ENCODE measurements at places on chromosomes 3 and 15.

DNA sequence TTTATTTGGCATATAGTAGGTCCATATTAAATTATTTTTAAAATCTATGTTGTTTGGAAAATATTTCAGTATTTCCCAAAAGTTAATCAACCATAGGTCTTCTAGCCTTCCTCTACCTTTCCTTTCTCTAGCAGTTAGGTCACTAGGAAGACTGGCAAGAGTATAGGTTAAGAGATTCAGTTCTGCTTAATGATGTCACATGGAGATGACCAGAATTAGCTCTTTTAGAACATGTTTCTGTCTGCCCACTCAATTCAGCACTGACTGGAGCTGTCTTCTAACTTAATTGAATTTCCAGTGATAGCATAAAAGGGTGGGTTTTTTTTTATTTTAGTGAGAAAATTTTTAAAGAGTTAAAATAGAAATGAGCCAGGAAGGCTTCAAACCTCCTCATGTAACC, 23.8 kb upstream of the ZBED2 start:
- no peak for ATAC-seq

DNA sequence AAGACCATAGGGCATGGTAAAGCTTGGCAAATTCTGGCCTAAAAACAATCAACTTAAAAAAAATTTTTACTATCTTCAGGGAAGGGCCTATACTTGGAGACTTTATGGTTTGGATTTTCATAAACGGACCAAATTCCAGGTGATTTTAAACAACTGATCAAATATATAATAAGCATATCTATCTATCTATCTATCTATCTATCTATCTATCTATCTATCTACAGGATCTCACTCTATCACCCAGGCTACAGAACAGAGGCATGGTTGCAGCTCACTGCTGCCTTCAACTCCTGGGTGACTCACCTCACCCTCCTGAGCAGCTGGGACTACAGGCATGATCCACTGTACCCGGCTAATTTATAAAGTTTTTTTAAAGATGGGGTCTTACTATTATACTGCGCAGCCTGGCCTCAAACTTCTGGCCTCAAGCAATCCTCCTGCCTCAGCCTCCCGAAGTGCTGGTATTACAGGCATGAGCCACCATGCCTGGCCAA, 6.7 kb downstream of the SPPL2A start:
- no peak for ATAC-seq

- ATAC-seq: peak; percentile 95
Observed at GRCh38 chr3:149129326-149130205, at the start of gene HPS3. TSS of gene HPS3 (plus strand) at chr3:149129638. CDS start at chr3:149129724, 86 bp downstream.

GRCh38 chr3:64214381-64215018, 10.8 kb downstream of the PRICKLE2 start:
- ATAC-seq: no peak

- no peak for ATAC-seq
Observed at GRCh38 chr3:127606981-127607595, 8.9 kb downstream of the MCM2 start.

DNA sequence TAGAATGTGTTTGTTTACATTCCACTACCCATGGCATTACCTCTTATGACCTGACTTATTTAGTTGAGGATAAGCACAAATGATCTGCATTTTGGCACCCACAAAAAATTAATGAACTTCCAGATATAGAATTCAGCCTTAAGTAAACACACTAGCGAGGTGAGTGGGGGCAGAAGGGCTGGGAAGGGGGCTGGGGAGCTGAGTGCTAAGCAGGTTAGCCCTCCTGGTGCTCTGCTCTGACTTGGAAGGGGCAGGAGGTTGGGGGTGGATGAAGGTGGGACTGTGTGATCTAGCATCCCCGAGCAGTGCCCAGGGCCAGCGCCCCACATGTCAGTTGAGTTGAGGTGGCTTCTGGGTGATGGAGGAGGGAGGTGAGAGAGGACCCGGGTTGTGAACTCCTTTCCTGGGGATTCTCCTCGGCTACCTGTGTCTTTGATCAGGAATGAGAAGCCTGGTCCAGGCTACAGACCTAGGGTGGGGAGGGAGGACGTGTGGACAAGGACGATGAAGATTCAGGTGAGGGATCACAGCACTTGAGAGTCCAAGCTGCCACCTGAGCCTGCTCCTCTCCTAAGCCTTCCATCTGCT, 178.6 kb upstream of the SMAD3 start:
- ATAC-seq: no peak

- peak; percentile 85 for ATAC-seq
Observed at GRCh38 chr3:52231502-52232278, 6.2 kb upstream of the TLR9 start.

DNA sequence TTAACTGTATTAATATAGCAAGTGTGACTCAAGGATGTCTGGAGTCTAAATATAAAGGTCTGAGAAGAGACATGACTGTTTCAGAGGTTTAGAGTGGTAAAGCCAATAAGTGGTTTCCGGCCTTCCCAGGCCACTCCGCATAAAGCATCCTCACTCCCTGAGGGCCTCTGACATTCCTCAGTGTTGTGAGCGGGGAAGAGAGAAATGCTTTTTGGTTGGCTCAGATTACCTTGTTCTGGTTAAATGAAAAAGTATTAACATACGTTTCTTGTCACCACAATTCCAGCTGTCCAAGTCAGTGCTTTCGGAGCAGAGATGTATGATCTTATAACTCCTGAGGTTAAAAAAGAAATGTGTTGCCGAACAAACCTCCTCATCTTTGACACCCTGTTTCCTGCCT, 103.8 kb downstream of the RBMS3 start:
- no peak for ATAC-seq

DNA sequence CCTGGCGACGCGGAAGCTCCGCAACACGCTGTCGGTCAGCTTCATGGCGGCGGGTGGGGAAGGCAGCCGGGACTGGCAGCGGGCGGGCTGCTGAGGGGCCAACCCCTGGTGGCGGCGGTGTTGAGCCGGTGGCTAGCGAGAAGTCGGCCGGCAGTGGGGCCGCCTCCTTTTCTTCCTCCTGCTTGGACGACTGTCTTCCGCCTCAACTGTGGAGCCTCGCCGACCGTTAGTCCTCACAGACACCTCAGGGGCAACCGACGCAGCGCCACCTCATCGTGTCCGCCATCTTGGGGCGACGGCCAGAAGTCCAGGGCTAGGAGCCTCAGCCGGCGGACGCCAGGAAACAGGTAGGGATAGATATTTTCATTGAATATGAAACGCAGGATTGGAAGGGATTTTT, 875.1 kb downstream of the NSUN3 start:
- no peak for ATAC-seq

DNA sequence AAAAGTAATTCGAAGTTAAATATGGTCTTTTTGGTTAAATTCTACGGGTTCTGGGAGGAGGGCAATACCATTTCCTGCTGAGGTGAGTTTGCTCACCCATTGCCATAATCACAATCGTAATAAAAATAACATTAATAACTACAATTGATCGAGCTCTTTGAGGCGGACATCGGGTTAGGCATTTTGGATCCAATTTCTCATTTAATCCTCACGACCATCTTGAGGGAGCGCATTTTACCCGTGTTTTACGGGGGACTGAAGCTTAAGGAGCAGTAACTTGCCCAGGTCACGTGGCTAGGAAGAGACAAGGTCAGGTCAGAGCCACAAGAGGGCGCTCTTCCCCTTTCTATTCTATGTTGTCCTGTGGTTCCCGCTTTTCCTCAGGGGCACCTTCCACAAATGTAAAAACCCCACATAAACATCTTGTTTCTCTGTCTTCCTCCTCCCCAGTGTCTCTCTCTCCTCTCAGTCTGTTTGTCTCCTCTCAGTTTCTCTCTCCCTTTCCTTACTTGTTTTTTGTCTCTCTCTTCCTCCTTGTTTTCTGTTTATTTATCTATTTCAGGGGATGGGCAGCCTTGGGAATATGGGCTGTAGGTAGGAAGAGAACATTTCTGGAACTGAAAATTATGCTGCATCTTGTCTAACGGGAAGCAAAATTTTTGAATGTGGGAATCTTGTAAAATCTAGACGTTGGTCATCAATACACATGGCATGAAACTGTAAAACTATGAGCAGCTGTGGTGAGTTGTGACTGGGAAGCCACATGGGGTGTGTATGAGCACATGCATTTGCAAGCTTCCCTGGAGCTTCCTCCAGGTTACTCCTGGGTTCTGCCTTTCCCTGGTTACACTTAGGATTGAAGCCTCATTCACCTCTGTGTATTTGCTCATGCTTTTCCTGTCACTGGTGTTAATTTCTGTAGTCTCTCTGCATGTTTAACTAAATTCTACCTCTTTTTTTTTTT, 71.0 kb downstream of the SQOR start:
- ATAC-seq: peak; percentile 86

DNA sequence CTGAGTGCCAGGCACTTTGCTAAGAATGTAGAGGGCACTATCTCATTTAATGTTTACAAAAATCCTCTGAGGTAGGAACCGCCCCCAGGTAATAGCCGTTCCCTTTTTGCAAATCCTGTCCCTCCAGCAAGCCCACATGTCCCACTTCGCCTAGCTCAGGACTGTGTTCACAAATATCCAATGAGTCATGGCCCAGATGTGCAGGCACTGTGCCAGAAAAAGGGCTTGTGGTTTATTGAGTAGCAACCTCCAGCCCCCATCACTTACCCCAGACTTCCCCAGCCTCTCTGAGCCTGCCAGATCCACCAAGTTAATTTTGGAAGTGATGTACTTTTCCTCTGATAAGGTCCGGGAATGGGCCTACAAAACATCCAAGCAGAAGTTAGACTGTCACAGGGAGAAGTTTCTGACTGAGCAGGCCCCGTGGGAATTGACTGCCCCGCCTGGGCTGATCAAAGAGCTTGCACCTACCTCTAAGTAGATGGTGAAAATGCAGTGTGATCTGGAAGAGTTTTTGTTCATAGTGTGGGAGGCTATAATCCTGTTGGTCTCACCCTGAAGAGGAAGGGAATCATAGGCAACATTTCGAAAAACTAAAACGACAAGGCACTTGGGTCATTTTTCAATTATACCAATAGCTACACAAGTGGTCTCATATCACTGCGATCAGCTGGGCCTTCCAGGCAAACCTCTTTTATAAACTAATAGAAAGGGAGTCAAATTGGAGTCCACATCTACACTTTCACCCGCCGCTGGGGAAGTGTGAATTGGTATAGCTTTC, 15.7 kb downstream of the KIF9 start:
- ATAC-seq: peak; percentile 58

- ATAC-seq: no peak
Observed at GRCh38 chr15:90326441-90326840, 25.6 kb upstream of the ZNF774 start.

DNA sequence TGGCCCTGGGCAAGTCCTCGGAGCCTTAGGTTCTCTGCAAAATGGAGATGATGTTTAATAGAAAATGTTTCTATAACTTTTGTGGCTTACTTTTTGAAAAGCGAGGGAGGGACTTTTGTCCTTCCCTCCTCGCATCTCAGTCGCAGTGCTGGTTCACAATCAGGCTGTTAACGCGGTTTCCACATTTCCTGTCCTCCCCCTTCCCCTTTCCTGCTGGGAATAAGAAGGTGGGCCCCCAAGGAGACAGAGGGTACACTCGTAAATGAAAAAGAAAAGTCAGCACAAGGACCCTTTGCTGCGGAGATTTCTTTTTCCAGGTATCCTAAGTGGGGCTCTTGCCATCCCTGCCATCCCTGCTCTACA, 29.5 kb downstream of the ARHGAP31 start:
- no peak for ATAC-seq

- ATAC-seq: no peak
Observed at GRCh38 chr15:52804526-52805081, 14.5 kb upstream of the ONECUT1 start.

DNA sequence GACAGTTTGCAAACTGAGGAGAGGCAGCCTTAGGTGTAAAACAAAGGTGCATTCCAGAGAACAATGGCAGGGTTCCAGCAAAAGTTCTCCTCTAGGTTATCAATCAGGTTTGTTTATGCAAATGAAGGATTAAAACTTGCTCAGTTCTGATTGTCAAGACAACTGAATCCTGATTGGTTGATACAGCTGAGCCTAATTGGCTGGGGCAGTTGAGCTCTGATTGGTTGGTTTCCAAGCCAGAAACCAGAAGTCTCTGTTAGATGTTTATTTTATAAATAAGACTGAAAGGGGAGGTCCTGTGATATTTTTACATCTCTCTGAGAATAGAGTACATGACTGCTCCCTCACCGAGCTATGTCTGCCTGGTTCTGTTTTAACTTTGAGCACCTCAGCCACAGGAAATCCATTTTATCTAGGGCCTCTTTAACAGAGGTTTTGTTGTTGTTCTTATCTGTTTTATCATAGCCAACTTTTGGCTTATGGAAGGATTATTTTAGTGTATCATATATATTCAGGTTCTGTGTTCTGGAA, 37.8 kb downstream of the PPM1L start:
- ATAC-seq: no peak

GRCh38 chr3:156811089-156811862, 14.9 kb upstream of the LEKR1 start:
- ATAC-seq: no peak

GRCh38 chr3:100311011-100311410, 23.5 kb upstream of the NIT2 start:
- no peak for ATAC-seq

GRCh38 chr3:16653712-16654111, 48.5 kb upstream of the DAZL start:
- ATAC-seq: no peak

GRCh38 chr3:185830018-185830797, 5.4 kb upstream of the IGF2BP2 start:
- no peak for ATAC-seq

GRCh38 chr3:179373938-179374337, 26.4 kb downstream of the MFN1 start:
- ATAC-seq: no peak

GRCh38 chr3:42510325-42510724, 7.9 kb downstream of the VIPR1 start:
- ATAC-seq: no peak

DNA sequence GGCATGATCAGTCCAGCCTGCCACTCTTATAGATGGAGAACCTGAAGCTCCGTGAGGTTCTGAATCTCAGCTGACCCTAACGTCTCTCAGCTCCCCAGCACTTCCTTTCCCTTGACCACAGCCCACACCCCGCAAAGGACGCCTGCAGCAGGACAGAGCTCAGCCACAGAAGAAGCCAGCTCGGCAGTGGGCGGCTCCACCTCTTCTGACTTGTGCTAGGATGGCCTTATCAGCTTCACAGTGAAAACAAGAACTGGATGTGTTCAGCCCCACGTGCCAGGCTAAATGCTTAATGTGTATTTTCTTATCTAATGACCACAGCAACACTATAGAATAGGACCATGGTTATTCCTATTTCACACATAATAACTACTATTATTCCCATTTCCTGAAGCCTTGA, 127.6 kb downstream of the ARNT2 start:
- no peak for ATAC-seq

DNA sequence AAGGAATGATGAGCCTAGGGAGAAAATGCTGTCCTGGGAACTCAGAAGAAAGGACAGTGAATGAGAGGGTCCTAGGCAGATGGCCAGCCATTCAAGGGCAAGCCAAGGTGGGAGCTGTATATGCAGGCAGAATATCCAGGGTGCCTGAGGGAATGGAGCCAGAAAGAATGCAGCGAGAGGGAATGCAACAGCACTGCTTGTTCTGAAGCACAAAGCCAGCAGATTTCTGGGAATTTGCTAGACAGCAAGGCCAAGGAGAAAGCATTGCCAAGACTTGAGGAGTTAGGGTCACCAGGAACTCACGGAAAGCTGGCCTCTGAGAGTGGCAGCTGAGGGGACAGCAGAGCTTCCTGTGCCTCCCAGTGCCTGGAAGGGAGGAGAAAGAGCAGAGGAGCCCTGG, 200.6 kb downstream of the MYRIP start:
- no peak for ATAC-seq
